ENCODE measurements at places on chromosomes 2 and 18.
A peak's percentile ranks its signal among the peaks of the same experiment; 100 is the strongest.

DNA sequence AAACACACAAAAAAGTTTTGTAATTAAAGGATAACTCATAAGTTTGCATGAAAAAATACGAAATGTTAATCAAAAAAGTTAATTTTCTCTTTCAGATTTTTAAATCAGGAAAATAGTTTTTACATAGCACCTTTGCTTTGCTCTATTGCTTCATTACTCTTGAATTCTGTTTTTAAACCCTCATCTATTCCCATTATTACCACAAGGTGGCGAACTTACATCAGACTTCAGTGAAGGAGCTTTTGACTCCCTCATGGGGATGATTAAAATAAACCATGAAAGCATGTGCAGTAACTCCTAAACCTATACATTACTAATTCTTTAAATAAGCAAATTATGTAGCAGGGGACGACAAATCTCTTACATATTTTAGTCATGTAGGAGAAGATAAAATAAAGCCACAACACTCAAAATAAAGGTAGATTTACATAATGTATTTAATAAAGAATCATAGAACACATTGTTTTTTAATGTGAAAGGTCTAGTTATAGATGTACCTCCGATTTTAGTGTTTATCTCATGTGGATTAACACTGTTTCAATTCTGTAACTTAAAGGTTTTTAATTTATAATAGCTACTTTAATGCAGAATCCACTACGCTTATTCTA, 105.2 kb downstream of the NETO1 start:
- DNase-seq = peak; percentile 12

DNA sequence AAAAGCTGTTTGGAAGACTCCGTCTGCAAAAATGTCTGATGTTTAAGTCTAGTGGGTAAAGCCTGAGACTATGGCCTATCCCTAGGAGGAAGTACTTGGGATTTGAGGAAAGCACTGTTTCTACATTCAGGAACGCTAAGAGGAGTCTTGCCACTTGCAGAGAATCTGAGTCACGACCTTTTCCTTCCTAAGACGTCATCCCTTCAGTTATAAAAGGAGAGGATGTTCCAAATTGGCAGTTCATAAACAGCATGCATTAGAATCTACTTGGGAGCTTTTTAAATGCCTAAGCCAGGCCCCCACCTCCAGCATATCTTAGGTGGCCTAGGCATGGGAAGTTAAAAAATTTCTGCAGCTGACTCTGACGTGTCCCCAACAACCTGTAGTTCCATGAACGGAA, 125.9 kb downstream of the TTC32 start:
- no peak for DNase-seq

GRCh38 chr2:33927756-33928155, 328.7 kb upstream of the FAM98A start:
- DNase-seq = no peak

GRCh38 chr2:204386668-204387067, 158.6 kb upstream of the PARD3B start:
- no peak for DNase-seq

- peak; percentile 29 for DNase-seq
Observed at GRCh38 chr2:169351725-169352124, 10.6 kb downstream of the LRP2 start.

DNA sequence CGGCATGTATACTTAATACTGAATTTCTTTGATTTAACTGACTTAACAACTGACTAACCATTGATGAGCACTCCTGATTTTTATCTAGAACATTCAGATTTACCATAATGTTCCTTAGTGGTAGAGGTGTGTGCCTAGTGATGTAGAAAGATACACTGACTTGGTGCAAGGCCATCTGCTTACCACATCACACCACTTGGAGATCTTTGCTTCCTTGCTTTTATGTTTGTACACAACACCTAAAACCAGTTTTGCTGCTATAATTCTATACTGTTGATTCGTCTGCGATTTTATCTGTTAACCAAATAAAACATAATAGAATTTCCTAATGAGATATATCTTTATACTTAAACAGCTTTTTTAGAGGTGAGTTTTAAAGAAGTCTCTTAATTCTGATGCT, 3.9 kb upstream of the FARP2 start:
- no peak for DNase-seq

- no peak for DNase-seq
Observed at GRCh38 chr2:237701033-237701858, 73.9 kb downstream of the LRRFIP1 start.

DNA sequence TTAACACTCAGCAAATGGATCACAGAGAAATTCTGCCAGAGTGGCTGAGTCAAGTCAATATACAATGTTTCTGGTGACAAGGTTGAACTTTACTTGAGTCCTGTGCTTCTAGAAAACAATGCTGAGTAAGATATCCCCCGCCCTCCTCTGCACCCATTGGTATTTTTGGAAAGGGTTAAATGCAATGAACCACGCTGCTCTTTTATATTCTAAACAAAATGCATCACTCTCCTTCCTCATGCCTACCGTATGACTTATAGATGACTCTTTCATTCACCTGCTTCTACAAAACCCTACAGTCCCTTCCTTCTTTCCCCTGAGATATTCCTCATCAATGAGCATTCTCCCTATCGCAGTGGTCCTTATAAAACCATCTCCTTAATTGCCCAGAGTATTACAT, 168.8 kb downstream of the TXNL1 start:
- no peak for DNase-seq

All from NCI-H187 treated with DMSO at 0.1 percent for 48 hours (cell line).